CD14-positive monocyte (primary cell): ENCODE measurements at places on chromosomes 7 and 10.

- no peak within 1 kb of the TSS for H3K27ac ChIP-seq
- H3K4me3 ChIP-seq = no peak within 1 kb of the TSS
- H3K4me1 ChIP-seq = no peaks in the 10 kb centered on the region
- H3K27me3 ChIP-seq = peaks cover 32% of the 10 kb centered on the region
Observed at GRCh38 chr10:118595598-118596425, at the start of gene PRLHR. Gene PRLHR, minus strand, starts transcription at chr10:118595648. Its CDS starts 404 bp downstream, at chr10:118595244.

DNA sequence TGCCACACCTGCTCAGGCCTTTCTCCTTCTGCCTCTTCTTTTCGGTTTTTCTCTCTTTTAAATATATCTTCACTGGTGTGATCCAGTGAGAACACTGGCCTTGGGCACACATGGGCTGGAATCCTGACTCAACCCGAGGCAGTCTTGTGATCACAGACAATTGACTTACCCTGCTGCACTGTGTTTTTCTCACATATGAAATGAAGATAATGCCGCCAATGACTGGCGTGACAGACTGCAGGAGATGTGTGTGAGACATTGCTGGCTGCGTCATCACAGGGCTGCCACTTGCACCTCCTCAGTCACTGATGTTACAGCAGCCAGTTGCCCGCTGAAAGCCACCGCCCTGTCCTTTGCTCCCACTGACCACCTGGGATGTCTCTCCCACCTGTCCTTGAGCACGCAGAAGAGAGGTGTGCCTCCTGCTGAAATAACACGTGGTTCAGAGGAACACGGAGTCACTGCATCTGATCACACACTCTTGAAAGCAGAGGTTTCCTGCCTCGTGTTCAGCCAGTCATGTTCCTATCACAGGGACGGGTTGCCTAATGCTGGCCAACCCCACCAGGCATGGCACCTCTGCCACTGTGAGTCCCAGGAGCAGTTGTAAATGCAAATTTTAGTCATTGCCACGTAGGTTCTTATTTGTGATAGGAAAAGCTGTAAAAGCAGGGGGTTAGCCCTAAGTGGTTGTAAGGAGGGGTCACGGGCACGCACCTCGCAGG is 124.6 kb upstream of the LANCL2 start:
- H3K4me1 ChIP-seq = no peaks in the 10 kb centered on the region
- no peak for DNase-seq
- no peak overlapping the region for H3K4me3 ChIP-seq
- H3K27ac ChIP-seq = no peak overlapping the region
- H3K36me3 ChIP-seq = no peaks in the 10 kb centered on the region

GRCh38 chr7:84137812-84138211 is 56.8 kb downstream of the SEMA3A start:
- no peaks in the 10 kb centered on the region for H3K36me3 ChIP-seq
- no peak for DNase-seq
- no peak overlapping the region for H3K4me3 ChIP-seq
- H3K27me3 ChIP-seq = no peaks in the 10 kb centered on the region
- no peak overlapping the region for H3K27ac ChIP-seq

DNA sequence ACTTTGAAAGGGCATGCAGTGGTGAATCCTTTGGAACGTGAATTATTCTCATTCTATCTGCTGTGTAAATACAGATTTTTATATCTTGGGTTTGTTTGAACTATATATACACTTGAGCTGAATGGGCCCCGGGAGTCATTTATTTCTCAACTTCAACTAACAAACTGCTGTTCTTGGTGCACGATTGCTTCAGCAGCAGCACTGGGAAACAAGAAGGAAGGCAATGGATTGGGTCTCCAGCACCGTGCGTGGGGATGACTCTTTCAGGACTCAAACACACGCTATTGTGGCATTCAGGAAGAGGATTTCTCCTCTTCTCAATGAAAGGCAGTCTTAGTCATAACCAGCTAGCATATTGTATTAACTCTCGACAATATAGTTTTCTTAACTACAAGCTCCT is 226.0 kb upstream of the NFE2L3 start:
- H3K4me1 ChIP-seq = no peaks in the 10 kb centered on the region
- no peak overlapping the region for H3K27ac ChIP-seq
- H3K4me3 ChIP-seq = no peak overlapping the region
- no peaks in the 10 kb centered on the region for H3K36me3 ChIP-seq
- H3K27me3 ChIP-seq = peaks cover 4% of the 10 kb centered on the region
- peak; percentile 43 for DNase-seq

- no peaks in the 10 kb centered on the region for H3K27me3 ChIP-seq
- H3K36me3 ChIP-seq = no peaks in the 10 kb centered on the region
- H3K4me1 ChIP-seq = no peaks in the 10 kb centered on the region
- no peak for DNase-seq
- no peak overlapping the region for H3K4me3 ChIP-seq
Observed at GRCh38 chr7:83672157-83672556, 23.2 kb upstream of the SEMA3E start.

DNA sequence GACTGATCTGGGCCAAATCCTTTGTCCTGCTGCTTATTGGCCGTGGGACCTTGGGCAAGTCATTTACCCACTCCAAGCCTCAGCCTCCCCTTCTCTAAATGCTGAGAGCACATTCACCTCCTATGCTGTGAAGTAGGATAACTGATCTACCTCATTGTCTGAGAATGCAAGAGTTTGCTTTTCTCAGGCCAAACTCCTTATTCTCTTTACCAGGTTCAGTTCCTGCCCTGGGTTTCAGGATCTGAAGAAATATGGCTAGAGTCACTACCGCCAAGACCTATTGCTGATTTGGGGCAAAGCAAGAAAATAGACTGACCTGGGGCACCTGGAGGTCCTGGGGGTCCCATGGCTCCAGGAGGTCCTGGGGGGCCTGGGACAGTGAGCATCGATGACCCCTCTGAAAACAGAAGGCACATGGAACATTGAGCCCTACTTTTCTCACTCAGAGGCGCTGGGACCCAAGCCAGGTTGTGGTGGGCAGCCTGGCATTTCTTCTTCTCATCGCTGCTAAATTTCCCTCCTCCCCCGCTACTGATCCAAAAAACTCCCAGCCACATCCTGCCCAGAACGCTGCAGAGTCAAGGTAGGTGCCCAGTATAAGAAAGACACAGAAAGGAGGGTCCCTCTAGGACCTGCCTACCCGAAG is 42.4 kb downstream of the COL17A1 start:
- H3K4me3 ChIP-seq = no peak overlapping the region
- no peak for DNase-seq
- H3K27me3 ChIP-seq = no peaks in the 10 kb centered on the region
- H3K36me3 ChIP-seq = no peaks in the 10 kb centered on the region
- H3K27ac ChIP-seq = no peak overlapping the region

DNA sequence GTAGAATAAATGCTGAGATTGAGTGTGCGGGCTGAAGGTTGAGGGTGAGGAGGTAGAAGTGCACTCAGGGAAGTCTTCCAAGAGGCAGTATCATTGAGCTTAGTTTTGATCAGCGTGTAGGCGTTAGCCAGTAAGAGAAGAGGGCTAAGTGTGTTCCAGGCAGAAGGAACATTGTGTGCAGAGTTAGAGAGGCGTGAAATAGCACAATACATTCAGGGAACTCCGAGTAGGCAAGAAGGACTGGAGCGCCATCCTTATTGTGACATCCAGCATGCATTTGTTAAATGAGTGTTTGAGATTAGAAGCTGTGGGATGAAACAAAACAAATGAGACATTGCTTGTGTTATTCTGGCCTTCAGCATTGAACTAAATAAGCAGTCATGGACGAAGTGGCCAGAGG is 140.9 kb upstream of the MKLN1 start:
- no peak overlapping the region for H3K4me3 ChIP-seq
- H3K4me1 ChIP-seq = peaks cover 15% of the 10 kb centered on the region
- no peak for DNase-seq

DNA sequence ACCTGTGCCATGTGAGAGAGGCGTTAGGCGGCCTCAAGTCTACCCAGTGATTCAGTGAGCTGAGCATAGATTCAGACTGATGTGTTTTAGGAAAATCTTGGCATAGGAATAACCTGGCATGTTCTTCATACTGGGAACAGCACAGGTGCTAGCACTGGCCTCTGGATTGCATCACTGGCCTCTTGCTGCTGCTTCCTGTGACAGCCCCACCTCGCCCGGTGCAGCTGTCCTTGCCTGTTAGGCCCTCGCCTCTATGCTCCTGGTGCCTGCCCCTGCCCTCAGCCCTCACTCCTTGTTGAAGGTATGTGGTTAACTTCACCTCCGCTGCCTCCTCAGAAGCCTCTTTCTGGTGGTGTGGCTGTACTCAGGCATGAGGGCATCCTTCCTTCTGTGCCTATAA is 46.2 kb downstream of the BLNK start:
- no peaks in the 10 kb centered on the region for H3K27me3 ChIP-seq
- no peaks in the 10 kb centered on the region for H3K36me3 ChIP-seq
- H3K27ac ChIP-seq = no peak overlapping the region
- no peak overlapping the region for H3K4me3 ChIP-seq
- H3K4me1 ChIP-seq = no peaks in the 10 kb centered on the region

DNA sequence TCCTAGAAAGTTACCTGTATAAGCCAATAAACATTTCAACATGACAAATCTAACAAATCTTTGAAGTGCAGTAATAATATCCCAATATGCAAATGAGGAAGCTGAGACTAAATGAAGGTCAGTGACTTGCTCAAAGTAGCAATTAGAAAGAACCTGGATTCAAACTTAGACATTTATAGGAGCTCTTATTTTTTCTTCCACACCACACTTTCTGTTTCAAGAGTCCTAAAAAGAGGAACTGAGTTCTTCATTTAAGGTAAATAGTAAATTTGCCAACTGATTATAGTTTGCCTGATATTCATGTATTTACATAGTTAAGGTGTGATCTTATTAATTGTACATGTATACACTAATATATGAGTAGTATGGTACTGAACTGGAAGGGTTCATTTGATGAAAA is 44.0 kb downstream of the KLHDC10 start:
- DNase-seq = no peak
- H3K4me1 ChIP-seq = no peaks in the 10 kb centered on the region
- no peaks in the 10 kb centered on the region for H3K27me3 ChIP-seq
- peaks cover 11% of the 10 kb centered on the region for H3K36me3 ChIP-seq

DNA sequence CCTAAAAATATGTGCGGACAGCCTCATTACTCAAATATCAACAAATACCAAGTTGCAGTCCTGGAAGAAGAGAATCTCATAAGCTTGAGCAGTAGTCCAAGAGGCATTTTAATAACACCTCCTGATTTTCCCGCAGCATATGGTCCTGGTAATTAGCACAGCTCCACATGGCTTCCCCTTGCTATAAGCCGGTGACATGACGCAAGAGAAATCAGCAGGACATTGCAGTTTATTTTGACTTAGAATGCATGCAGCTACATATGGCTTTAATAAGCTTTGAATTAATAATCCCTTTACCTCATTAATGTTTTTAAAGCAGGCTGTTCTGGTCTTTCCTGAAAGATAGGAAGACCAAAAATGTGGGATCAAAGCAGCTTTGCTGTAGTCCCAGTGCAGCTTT is 137.6 kb downstream of the RAMP3 start:
- DNase-seq = no peak
- no peak overlapping the region for H3K27ac ChIP-seq
- no peak overlapping the region for H3K4me3 ChIP-seq
- H3K4me1 ChIP-seq = no peaks in the 10 kb centered on the region

- no peaks in the 10 kb centered on the region for H3K36me3 ChIP-seq
- no peak for DNase-seq
- no peaks in the 10 kb centered on the region for H3K27me3 ChIP-seq
- H3K4me1 ChIP-seq = peaks cover 61% of the 10 kb centered on the region
- H3K27ac ChIP-seq = no peak overlapping the region
Observed at GRCh38 chr10:103555712-103556111, 62.2 kb downstream of the NEURL1 start.

GRCh38 chr10:16867556-16867955 is 50.3 kb upstream of the RSU1 start:
- no peaks in the 10 kb centered on the region for H3K4me1 ChIP-seq
- H3K36me3 ChIP-seq = no peaks in the 10 kb centered on the region
- no peak overlapping the region for H3K27ac ChIP-seq
- no peak overlapping the region for H3K4me3 ChIP-seq

DNA sequence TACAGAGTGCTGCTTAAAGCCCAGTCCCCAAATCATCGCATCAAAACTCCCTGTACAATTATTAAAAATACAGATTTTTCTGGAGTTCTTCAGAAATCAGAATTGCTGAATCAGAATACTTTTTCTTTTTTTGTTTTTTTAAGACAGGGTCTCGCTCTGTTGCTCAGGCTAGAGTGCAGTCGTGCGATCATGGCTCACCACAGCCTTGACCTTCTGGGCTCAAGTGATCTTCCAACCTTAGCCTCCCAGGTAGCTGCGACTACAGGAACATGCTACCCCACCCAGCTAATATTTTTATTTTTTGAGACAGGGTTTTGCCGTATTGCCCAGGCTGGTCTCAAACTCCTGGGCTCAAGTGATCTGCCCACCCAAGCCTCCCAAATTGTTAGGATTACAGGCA is 3.9 kb downstream of the BBIP1 start:
- H3K4me3 ChIP-seq = no peak overlapping the region
- DNase-seq = no peak
- H3K36me3 ChIP-seq = peaks cover 24% of the 10 kb centered on the region
- no peaks in the 10 kb centered on the region for H3K27me3 ChIP-seq
- peaks cover 9% of the 10 kb centered on the region for H3K4me1 ChIP-seq

DNA sequence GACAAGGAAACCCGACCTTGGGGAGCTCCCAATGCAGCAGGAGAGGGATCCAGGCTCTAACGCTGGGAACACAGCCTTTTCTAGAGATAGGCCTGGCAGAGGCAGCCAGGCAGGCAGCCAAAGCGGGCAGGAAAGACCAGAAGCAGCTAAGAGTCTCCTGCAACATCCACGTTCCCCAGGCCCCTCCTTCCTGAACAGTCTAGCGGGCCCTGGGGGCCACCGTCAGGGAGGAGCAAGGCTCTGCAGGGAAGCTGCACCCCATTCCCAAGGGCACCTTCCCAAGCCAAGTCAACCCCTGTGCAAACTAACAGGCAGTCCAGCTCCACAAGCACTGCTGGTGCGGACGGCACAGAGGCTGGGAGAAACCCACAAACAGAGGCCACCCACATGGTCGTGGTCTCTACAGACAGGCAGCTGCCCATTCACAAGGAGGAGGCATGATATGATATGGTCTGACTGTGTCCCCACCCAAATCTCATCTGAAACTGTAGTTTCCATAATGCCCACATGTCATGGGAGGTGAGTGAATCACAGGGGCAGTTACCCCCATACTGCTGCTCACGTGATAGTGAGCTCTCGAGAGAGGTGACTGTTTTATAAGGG is 115.7 kb downstream of the MAD1L1 start:
- peak; percentile 35 for DNase-seq
- H3K36me3 ChIP-seq = peaks cover 10% of the 10 kb centered on the region
